Activated T-cell treated with anti-CD3 and anti-CD28 coated beads for 4 hours (primary cell): ENCODE measurements at places on chromosomes 1 and 21.

DNA sequence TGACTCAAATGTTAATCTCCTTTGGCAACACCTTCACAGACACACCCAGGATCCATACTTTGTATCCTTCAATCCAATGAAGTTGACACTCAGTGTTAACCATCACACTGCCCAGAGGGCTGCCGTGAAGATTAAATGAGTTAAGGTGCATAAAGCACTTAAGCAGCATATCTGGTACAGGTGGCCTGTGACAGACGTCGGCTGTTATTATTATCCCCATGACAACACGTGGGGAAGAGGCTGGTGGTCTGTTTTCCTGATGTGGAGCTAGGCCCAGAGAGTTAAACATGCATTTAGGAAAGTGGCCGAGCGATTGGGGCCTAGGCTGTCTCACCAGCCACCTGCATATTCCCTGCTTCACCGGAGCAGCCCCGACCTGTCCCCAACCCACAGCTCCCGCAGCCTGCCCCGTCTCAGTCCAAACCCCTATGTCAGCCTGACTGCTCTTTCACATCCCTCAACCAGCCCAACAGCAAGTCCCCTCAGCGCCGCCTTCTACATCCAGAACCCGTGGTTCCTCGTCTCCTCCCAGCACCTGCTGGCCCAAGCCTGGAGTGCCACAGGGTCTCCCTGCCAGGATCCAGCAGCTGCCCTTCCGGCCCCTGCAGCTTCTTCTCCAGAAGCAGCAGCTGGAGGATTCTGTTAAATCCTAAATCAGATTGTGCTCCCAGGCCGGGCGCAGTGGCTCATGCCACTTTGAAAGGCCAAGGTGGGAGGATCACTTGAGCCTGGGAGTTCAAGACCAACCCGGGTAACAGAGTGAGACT, 77.9 kb downstream of the FBXO2 start:
- no peak for DNase-seq

DNA sequence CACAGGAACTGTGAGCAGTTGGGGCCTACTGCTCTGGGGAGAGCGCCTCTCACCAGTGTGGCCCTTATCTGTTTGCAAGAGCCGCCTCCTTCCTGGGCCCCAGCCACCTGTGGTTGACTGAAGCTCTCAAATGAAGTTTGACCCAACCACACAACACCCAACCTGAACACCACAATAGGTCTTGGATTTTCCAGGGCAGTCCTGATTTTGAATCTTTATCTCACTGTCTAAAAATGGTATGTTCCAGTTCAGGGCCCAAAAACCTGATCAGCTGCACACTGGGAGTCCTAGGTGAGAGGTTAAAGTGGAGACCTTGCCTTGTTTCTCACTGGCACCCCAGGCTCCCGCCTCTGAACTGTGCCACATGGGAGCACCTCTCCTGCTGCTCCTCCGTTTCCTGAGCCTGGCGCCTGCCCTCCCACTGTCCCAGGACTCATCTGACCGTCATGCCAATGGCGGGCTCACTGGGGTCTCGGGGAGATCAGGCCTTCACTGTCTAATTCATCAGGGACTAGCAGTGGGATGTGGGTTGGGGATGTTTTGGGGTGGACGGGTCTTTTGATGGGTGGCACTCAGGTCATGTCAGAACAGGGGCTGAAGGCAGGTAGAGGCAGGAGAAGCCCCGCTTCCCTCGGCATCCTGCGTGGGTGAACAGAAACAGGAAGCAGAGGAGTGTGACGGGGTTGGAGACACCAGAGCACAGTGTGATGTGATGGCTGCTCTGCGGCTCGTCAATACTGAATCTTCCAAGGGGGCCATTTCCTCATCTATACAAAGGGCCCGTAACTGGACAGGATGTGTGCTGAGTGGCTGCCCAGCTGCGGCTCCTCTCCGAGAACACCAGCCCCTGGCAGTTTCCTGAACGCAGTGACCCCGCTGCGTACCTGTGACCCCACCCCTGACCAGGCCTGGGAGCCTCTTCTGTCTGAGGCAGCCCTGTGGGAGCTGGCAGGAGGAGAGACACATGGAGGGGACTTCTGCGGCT, 59.6 kb upstream of the ITPKB start:
- DNase-seq: peak; percentile 36

- no peak for DNase-seq
Measured at GRCh38 chr21:29193072-29193471, 62.6 kb downstream of the MAP3K7CL start.

GRCh38 chr1:157113631-157114030, 14.0 kb upstream of the ETV3L start:
- DNase-seq: no peak

DNA sequence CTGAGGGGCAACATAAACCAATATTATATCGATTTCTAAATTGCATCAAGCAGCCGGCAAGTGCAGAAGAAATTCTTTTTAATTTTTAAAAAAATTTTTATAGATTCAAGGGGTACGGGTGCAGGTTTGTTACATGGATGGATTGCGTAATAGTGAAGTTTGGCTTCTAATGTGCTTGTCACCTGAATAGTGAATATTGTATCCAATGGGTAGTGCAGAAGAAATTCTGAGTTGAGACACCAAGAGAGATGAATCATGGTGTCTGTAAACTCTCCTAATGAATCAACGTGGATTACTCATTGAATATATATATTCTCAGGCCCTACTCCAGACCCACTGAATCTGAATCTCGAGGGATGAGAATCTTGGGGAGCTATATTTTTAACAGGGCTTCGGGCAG, 253.7 kb upstream of the FOXD3 start:
- DNase-seq: no peak
